GM12892 (cell line): ENCODE measurements at places on chromosomes 13 and 19.
A peak's percentile ranks its signal among the peaks of the same experiment; 100 is the strongest.

- peak; percentile 51 for DNase-seq
Observed at GRCh38 chr13:26557393-26558073, at the start of gene WASF3. TSS of gene WASF3 (plus strand) at chr13:26557683. CDS start at chr13:26642271, 84,588 bp downstream.

GRCh38 chr19:57389730-57390598 lies at the start of gene ZNF548:
TSS of gene ZNF548 (plus strand) at chr19:57389854. CDS start at chr19:57390100, 246 bp downstream.
- DNase-seq, result peak; percentile 71

DNA sequence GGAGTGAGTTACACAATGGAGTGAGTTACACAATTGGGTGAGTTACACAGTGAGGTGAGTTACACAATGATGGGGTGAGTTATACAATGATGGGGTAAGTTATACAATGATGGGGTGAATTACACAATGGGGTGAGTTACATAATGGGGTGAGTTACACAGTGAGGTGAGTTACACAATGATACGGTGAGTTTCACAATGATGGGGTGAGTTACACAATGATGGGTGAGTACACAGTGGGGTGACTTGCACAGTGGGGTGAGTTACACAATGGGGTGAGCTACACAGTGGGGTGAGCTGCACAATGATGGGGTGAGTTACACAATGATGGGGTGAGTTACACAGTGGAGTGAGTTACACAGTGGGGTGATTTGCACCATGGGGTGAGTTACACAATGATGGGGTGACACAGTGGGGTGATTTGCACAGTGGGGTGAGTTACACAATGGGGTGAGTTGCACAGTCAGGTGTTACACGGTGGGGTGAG lies 52.5 kb upstream of the GAS6 start:
- DNase-seq, result no peak

DNA sequence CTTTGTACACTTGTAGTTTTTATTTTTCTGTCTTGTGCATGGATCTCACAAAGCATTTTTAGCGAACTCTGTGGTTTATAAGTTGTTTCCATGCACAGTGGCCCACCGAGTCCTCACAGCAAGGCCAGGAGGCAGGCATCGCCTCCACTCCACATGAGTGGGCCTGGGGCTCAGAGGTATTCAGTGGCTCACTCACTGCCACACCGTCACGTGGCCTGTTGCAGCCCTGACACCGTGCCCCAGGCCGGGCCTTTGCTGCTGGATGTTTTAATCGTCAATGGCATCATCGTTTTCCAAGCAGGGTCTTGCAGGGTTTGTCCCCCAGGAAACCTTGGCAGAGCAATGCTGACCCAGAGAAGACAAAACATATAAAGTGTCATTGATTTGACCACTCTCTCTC lies 59.8 kb downstream of the SPACA7 start:
- no peak for DNase-seq

GRCh38 chr19:32257326-32258073 lies 87.9 kb upstream of the ZNF507 start:
- DNase-seq, result no peak

- DNase-seq, result no peak
Observed at GRCh38 chr13:38755793-38756192, 68.9 kb downstream of the FREM2 start.

DNA sequence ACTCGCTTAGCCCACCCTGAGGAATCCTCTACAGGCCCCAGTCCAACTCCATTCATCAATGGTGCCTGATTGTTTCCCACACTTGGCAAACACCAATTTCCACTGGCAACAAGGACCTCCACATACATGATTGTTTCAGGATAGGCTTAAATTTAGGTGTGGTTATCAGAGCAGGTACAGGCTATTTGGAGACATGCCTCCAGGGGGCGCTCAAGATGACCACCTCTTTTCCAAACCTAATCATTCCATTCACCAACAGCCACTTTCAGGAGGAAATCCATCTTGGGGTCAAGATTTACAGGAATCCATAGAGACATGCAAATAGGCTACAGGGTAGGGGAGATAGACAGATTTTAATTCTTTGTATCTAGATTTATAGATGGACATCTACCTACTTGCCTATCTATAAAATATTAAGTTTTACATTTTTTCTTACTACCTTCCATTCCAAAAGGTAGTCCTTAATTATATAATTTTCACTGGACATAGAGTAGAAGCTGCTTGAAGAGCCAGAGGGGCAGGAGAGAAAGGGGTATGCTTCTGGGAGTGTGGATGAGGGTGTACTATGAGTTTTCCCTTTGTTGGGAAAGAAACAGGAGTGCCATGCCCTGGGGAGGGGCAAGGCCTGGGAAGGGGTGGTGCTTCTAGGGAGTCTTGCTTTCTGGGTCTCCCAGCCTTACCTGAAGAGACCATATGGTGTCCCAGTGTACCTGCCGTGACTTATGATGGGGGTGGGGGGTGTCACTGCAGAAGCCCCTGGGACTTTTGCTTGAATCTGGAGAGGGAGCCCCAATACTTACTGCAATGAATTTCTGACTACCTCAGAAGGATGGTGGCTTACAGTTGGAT lies 14.1 kb upstream of the PCDH8 start:
- no peak for DNase-seq

- DNase-seq, result no peak
Observed at GRCh38 chr13:21242236-21242635, 65.8 kb downstream of the MRPL57 start.

- DNase-seq, result no peak
Observed at GRCh38 chr19:41734585-41734984, 20.7 kb upstream of the CEACAM6 start.

DNA sequence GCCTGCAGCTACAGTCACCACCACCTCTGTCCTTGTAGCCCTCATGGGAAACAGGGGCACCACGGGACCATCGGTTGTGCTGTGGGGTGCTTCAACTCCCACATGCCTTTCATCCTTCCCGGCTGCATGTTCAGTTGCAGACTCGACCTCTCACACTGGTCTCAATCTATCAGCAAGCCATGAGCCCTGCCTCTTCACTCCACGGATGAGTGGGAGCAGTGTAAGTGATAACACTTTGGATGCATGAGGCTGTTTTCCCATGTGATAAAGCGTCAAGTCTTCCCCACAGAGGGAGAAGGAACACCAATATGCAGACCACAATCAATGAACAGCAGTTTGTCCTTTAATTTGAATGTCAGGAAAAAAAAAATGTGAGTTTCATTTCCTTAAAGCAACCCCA lies 12.2 kb downstream of the SERP2 start:
- no peak for DNase-seq

GRCh38 chr19:52961981-52962380 lies 700 bp downstream of the ZNF816 start:
- no peak for DNase-seq

DNA sequence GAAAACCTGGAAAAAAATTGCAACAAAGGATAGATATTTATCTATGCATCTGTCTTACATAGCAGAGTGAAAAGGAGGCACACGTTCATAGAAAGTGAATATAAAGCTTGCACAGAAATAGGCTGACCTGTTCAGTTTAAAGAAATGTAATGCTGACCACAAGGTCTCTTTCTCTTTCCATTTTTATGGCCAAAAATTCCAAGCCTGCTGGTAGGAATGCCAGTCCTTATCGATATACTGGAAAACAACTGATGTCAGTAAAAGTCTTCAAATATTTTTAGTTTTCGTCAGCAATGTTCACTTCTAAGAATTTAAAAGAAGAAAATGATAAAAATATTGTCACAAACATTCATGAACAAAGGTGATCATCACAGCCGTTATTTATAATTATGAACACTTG lies 59.0 kb upstream of the MCF2L start:
- DNase-seq, result no peak

GRCh38 chr19:43731846-43732245 lies 16.0 kb downstream of the IRGC start:
- no peak for DNase-seq

DNA sequence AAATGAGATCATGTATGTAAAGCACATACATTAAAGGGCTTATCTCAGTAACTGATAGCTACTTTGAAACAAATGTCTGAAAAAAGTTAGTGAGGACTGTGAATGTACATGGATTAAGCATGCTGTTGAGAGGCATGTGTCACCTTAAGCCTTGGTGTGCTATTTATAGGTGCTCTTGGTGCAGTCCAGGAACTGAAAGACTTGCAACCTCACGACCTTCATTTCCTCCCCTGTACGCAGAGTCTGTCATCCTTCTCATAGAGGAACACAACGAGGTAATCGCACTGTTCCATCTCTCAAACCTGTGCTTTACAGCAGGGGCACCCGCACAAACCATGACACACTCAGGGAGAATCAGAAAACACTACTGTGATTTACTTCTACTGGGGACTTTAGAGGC lies 65.6 kb downstream of the UFM1 start:
- DNase-seq, result peak; percentile 11
